Stimulated activated CD8-positive, alpha-beta memory T cell treated with anti-CD3 and anti-CD28 coated beads, Interleukin-4, amount 100 ng/mL, for 48 hours (primary cell): ENCODE measurements at places on chromosomes 1 and 21.

GRCh38 chr1:72010094-72010431 is 272.3 kb downstream of the NEGR1 start:
- no peak for DNase-seq

DNA sequence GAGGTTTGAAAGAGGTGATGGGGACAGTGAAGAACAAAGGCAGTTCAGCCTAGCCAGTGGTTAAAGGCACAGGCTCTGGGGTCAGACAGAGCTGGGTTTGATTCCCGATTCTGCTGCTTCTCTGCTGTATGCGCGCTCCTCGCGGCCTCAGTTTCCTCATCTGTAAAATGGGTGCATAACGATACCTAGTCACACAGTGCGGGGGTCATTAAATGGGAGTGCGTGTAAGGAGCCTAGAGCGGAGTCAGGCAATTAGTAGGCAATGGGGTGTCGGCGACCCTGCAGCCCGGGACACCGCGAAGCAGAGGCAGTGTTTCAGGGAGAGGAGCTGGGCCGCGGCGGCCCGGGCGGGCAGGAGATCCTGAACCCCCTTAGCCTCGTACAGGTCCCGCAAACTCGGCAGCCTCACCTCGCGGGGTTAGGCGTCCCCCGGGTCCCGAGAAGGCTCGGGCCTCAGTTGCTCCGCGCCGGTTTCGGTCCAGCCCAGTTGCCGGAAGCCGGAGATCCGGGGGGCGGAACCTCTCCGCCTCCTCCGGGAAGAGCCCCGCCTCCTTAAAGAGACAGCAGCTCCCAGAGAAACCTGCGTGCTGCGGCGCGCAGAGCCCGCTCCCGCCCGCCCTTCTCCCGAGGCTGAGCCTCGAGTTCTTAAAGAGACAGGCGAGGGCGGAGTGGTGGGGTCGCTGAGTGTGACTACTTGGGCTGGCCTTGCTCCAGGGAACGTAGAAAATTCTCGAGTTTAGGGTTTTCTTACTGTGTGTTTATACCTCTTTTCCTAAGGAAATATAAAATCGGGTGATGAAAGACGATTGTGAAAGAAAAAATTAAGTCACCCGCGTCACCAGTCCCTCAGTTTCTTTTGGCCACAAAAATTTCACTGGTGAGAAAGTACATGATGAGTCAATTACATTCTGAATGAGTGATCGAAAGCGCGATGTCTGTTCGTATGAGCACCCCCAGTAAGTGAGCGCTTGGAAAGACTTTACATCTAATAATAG is at the start of gene YIPF1:
YIPF1 (minus strand) TSS at position 494 of the 995 bp plus-strand sequence. CDS start 860 bp downstream, outside the sequence.
- DNase-seq, result peak; percentile 87

DNA sequence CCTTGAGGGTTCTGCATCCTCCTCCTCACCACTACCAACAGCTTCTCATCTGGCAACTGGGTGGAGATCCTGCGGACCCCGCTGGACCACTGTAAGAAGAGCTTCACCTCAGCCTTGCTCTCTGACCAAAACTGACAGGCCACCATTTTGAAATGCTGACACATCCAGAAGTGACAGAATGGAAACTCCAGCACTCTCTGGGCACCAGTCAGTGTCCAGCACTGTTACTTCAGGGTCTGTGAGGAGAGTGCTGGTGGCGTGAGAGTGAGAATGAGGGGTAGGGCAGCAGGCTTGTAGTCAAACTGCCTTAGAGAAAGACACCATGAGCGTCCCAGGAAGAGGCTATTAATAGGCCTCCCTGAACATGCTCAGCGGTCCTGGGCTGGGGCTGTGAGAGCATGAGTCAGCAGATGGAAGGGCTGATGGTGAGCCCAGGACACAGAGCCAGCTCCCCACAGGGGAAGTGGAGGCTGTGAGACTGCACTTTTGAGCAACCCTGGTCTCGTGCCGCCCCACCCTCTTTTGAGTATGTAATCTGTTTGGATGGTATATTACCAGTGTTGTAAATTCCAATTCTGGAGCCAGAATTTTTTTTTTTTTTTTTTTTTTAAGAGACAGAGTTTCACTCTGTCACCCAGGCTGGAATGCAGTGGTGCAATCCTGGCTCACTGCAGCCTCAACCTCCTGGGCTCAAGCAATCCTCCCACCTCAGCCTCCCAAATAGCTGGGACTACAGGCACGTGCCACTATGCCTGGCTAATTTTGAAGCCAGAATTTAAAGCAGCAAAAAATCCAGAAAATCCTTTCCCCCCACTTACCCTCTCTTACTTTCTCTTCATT is 34.4 kb upstream of the SLC30A1 start:
- no peak for DNase-seq

GRCh38 chr1:177190308-177190970 is 19.7 kb downstream of the BRINP2 start:
- DNase-seq, result no peak

DNA sequence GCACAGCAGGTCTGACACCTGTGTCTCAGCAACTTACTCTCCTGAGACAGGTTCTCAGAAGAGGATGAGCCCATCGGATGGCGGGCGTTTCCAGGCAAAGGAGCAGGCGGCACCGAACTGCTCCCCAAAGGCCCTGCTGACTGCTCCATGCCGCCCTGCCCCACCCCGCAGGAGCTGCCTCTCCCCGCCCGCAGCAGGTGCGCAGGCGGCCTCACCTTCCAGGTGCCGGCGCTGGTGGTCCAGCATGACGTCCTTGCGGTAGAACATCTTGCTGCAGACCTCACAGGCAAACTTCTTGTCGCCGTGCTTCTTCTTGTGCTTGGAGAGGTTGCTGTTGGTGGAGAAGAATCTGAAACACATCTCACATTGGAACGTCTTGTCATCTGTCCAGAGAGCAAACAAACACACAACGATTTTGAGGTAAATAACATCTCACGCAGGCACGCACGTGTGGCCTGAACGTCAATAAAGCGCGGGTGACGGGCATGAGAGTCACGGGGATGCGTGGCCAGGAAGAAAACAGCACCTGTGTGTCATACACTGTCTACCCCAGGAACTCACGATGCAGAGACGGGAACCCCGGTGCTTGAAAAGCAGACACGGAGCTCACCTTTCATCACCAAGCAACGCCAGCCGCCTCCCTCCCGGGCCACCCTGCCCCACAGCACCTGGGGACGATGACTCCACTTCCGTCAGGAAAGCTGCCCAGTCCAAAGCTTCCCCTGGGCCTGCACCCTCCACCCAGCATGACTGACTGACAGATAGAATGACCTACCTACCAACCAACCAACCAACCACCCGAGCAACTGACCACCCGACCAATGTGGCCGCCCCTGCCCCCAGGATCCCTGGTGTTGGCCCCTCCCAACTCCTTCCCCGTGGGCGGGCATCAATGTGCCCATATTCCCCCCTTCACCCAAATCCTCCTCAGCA is 50.9 kb downstream of the PRDM15 start:
- DNase-seq, result no peak
